ENCODE measurements at places on chromosomes 2 and 18.
A peak's percentile ranks its signal among the peaks of the same experiment; 100 is the strongest.

DNA sequence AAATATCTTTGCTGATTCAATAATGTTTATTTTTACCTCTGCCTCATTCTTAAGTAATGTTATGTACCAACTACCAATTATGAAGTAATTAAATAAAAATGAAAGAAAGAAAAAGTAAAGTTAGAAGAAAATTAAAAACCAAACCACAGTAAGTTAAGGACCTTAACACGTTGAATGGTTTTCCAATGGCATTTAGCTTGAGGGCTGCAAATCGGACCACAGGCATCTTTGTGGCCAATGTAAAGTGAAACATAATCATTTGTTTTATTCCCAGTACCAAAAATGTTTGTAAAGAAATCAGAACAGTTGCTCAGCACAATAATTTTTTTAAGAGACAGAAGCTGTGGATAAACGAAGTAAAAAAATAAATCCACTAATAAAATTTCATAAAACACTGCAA, 1455.5 kb upstream of the ZEB2 start:
- no peak for DNase-seq

GRCh38 chr18:47262301-47263149, 11.1 kb upstream of the SKOR2 start:
- no peak for DNase-seq

DNA sequence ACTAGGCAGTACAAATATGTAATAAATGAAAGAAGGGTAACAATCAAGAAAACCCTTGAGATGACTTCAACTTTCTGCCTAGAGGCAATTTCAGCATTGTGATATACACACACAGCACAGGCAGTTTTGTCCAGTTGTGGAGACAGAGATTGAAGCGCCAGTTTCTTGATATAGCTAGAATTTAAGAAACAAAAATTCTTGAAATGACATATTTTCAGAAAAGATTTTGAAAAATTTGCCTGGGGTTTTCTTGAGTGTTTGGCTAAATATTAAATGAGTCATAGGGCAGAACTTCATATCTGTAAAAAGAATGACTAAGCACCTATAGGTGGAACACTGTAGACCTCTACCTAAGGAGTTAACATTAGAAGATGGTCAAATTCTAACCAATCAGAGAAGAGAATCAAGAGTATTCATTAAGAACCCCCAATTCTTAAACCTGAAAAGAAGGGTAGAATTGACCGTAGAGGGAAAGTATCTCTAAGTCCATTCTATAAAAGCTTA, 1266.8 kb upstream of the TMEFF2 start:
- no peak for DNase-seq

DNA sequence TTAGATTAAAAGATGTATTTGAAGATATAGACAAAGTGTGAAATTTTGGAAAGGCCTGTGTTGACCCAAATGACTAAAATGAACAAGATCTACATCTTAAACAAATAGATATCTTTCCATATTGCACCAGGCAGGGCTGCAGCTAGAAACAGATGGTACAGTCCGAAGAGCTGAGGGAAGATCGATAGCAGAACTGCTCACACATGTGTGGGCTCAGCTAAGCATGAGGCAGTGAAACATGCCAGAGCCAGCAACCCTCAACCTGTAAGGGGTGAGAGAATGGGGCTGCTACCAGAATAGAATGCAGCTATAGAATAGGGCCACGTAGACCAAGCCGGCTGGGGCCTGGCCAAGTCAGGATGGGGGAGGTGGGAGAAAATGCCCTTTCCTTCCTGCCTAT, 87.8 kb downstream of the SLC5A7 start:
- no peak for DNase-seq

DNA sequence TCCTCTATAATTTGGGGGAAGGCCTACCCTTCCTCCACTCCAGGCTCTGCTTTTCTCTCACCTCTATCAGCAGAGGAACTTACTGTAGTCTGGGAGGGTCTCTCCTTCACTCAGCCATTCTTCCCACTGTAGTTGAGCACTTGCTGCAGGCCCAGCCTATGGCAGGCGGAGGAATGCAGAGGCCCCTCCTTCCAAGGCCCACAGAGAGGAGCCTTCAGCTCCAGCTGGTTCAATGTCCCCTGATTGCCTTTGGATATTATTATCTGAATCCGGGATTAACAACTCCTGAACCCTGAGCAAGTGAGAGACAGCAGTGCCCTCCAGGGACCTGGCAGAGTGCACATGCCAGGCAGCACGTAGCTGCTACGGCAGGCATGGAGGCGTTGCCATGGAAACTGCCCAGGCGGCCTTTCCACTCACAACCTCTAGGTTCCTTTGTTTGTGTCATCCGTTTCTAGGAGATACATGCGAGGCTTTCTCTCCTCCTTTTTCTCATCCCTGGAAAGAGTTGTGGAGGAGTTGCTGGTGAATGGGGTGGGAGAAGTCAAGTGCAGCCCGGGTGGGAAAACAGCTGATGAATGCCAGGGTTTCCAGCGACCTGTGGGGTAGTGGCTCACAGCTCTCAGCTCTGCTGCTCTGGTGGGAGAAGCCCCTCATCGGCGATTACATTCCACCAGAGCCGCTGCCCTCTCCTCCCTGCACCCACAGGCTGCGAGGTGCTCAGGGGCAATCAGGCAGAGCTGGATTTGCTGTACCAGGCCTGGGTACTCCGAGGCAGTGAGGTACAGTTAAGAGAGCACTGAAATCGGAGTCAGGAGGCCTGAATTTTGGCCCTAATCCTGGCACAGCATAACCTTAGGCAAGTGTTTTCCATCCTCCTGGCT, 55.3 kb upstream of the HK2 start:
- no peak for DNase-seq

- DNase-seq, result no peak
Measured at GRCh38 chr2:201987426-201987825, 46.2 kb upstream of the FZD7 start.

DNA sequence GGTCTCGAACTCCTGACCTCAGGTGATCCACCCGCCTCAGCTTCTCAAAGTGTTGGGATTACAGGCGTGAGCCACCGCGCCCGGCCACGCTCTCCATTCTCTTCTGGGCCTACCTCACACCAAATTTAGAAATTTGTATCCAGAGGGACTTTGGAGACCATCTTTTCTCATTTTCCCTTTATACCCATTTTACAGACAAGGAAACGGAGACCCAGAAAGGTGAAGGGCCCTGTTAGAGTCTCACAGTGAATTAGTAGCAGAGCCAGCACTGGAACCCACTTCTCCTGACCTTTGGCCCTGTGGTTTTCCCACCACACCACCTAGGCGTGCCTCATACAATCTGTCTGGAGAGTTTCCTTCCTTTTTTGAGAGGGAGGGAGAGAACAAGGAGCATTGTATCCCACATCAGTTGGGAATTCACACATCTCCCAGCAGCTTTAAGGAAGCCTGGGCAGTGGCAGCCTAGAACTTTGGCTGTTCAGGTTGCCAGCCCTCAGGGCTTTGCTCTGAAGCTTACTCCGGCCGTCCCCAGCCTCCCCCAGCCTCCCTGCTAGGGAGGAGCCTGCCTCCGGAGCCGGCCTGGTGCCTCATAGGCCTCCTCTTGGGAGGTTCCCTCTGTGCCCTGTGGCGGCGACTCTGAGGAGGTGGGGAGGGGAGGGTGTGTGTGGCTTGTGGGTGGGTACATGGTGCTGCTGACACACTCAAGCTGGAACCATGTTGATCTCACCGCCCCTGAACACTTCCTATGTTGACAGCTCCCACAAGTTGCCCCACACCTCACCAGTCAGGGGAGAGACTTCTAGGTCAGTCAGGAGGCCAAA, 13.8 kb downstream of the FOSL2 start:
- DNase-seq, result no peak

DNA sequence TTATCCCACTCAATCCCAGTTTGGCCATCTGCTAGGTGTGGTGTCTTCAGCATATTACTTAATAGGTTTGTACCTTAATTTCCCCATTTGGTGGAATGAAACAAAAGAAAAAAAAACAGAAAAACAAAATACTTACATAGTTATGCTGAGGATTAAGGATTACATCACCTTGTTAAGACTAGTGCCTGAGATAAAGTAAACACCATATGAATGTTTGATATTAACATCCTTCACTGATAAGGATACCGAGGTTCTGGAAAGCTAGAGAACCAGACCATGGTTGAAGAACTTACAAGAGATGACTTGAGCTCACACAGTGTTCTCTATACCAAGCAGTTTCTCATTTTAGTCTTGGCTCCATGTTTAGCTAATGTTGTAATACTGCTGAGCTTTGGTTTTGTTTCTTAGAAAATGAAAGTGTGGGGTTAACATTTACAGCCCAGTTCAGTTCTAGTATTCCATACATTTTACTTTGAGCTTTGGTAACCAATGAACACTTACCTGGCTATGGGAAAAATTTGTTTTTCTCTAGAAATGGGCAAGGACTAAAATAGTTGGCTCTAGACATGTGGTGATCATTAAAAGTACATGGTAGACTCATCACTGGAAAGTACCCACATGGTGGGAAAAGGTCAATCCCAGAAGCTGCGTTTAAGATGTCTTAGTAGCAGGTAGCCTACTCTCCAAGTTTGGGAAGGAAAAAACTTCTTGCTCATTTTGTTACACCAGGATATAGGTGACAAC, 5.8 kb upstream of the GPD2 start:
- no peak for DNase-seq

DNA sequence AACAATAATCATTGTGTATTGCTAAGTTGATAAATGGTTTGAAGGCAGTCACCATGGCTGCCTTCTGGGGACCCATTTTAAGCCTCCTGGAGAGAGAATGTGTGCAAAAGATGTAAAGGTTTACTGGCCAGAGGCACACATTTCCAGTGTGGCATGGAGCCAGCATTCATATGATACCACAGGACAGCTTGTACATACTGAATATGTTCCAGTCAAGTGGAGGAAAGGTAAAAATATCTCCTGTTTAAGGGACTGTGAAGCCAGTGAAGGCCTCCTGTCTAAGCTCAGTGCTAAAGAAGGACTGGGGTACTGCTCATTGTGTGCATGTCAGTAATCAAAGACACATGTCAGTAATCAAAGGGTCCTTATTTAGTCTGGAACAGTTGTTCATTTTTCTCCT, 119.2 kb downstream of the BABAM2 start:
- no peak for DNase-seq

- DNase-seq, result no peak
Measured at GRCh38 chr2:47300609-47301276, 102.2 kb upstream of the MSH2 start.

DNA sequence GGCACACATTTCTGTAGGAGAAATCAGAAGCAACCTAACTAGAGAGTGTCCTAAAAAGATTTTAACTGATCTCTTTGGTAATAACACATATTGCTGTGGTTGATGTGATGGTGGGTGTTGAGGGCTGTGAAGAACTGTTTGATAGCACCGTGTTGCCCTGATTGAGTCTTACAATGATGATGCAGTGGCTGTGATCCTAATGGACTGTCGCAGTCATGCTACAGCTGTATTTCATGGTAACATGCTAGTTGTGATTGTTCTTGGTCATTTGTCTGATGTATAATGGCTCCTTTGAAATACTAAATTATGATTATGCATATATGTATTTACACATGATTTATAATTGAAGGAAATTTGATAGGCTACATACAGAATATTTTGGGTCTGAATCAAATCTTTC, 82.5 kb upstream of the MMADHC start:
- DNase-seq, result no peak

- no peak for DNase-seq
Measured at GRCh38 chr18:8504880-8505435, 104.3 kb upstream of the RAB12 start.

GRCh38 chr2:217551252-217551899, 451.4 kb downstream of the TNS1 start:
- DNase-seq, result no peak

GRCh38 chr2:185817991-185818390, 79.4 kb downstream of the FSIP2 start:
- DNase-seq, result no peak

- DNase-seq, result no peak
Measured at GRCh38 chr2:107772353-107772752, 54.3 kb upstream of the RGPD4 start.

DNA sequence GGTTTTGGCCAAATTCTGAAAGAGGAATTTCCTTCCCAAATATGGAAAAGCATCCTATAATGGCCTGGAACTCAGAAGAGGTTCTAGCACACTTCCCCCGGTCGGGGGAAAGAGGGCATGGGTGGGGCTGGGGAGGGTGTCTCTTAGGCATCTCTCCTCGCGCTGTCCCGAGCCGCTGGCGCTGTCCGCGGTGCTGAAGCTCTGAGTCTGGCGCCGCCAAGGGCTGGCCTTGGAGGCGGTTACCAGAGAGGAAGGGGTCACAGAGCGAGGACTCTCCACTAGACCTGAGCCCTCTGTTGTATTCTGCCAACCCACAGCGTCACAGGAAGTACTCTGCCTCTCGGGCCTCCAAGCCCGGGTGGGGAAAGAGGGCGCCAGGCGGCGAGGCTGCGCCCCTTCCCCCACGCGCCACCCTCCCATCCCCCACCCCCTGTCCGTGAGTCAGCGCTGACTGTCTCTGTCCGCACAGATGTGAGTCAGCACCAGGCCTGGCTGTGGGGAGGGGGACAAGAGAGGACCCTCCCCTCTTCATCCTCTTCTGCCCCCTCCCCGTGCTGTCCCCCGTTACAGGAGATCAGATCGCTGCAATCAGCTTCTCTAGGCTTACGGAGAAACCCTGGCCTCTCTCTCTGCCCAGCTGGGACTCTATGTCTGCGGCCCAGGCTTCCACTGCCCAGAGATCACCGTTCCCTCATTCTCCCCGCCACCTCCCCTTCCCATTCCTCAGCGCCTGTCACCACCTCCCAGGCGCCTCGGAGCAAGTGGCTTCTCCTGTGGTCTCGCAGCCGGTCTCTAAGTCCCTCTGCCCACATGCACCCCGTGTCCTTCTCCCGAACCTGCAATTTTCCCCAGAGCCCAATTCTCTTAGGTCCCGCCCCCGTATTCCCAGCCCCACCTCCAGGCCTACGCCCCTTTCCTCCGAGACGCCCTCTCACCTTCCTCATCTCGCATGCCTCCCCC, 779 bp downstream of the PTPRN start:
- peak; percentile 29 for DNase-seq

- no peak for DNase-seq
Measured at GRCh38 chr18:63067939-63068338, 251.6 kb downstream of the BCL2 start.

GRCh38 chr18:985212-985661, 80.6 kb downstream of the ADCYAP1 start:
- no peak for DNase-seq

- DNase-seq, result no peak
Measured at GRCh38 chr2:143117225-143117624, 12.0 kb upstream of the ARHGAP15 start.

DNA sequence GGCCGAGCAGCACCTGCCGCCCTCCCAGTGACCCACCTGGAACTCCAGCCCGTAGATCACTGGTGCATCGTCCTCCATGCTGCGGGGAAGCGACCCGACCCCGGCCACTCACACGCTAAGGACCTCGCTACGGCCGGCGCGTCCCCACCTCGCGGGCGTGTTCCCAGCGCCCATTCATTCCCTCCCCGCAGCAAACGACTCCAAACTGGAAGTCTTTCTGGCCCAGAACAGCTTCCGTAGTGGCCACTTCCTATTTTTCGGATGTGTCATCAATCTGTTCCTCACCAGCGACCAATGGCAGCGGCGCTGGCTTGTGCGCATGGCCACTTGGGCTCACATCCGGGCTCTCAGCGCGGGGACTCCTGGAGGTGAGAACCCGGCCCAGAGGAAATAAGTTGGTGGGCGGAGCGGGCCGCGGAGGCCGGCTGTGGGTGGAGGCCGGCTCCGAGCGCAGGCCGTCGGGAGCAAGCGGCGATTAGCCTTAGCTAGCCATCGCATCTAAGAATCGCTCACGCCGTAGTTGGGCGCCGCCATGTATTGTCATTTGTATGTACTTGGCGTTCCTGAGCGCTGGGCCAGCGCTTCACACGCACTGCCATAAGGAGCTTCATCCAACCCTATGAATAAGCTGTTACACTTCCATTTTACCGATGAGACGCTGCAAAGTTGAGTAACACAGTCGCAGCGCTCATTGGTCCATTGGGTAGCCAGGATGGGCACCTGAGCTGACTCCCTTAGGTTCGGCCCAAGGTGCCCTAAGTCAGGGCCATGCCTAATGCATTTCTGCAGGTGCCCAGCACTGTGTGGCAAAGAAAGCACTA, at the start of gene EIPR1:
TSS of gene EIPR1 (minus strand) at position 207 of the 821 bp plus-strand sequence. CDS start at position 78, 129 bp downstream.
- peak; percentile 96 for DNase-seq

Data from activated CD4-positive, CD25-positive, alpha-beta regulatory T cell treated with anti-CD3 and anti-CD28 coated beads, Interleukin-2, amount 50 U/mL, for 16 hours (primary cell).